ENCODE measurements at places on chromosomes 2 and 18.

- DNase-seq = no peak
These were observed 42.0 kb upstream of the UBE2E3 start for GRCh38 chr2:180938451-180938850.

- no peak for DNase-seq
These were observed 535.3 kb upstream of the SYT4 start for GRCh38 chr18:43812627-43813026.

DNA sequence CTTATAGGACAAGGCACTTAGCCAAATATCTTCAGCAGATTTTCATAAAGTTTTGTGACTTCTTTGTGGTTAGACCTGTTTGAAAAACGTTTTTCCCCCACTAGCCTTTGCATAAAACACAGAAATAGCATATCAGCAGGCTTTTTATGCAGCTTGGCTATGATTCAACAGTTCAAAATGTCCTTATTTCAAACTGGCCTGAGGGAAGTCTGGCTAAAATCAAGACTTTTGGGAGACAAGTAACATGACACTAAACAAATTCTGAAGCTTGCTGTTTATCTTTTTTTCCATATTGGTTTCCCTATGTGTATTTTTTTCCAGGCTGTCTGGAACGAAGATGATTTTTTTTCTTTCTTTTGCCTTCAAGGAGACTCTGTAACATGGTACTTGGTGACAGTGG, 95.1 kb upstream of the L3MBTL4 start:
- DNase-seq = no peak

DNA sequence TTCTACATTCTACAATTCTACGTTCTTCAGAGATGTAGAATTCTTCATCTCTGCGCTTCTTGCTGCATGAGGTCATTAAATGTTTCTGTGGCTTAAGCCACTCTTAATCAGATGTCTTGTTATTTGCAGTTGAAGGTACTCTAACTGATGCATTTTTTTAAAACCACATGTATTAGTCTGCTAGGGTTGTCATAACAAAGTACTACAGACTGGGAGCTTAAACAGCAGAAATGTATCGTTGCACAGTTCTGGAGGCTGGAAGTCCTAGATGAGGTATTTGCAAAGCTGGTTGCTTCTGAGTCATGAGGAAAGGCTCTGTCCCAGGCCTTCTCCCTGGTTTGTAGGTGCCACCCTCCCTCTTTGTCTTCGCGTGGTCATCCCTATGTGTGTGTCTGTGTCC, 176.3 kb upstream of the GLI2 start:
- no peak for DNase-seq

DNA sequence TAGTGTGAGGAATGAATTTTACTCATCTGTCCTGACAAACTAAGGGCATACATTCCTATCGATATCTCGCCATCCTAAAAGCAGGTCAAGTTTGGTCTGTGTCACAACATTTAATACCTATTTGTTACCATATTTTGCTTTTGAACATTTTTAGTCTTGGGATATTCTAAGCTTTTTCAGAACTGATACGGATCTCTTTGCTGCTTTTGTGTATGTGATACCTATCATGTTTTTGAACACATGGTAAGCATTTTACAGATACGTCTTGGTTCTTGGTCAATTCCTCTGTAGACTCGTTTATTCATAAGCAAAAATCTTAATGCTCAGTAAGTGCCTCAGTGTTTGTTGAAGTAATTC, 592 bp downstream of the ZNF397 start:
- DNase-seq = no peak

- DNase-seq = no peak
These were observed 4.5 kb upstream of the GPR55 start for GRCh38 chr2:230929381-230930148.

DNA sequence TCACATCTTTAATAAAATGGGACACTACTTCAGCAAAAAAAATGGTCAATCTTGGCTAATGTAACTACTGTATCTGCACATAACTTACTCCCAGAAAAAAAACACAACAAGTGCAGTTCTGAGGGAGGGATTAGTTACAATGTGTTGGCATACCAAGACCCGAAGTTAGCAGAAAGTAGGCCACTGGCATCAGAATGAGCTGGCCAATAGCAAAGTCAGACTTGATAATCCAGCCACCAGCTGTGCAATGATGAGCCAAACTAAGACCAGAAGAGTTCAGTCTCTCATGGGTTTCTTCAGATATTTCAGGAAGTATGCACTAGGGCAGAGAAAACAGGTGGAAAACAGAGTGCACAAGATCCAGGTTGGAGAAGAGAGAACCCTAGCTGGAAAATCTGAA, 65.3 kb downstream of the OLA1 start:
- no peak for DNase-seq

DNA sequence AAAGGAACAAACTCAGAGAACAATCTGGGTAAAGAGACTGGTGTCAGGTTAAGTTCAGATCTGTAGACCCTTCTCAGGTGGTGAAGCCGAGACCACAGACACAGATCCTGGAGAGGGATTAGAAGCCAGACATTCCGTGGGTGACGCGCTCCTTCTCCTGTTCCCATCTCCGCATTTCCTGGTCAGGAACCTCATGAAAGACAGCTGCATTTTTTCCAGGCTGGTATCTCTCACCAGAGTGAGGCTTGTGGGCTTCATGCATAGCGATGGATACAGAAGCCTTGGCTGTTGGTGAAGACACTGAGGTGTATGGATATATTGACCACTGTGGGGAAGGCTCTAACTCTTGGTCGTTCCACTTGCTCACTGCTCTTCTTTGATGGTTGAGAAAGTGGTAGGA, 152.6 kb downstream of the FAM210A start:
- DNase-seq = no peak

DNA sequence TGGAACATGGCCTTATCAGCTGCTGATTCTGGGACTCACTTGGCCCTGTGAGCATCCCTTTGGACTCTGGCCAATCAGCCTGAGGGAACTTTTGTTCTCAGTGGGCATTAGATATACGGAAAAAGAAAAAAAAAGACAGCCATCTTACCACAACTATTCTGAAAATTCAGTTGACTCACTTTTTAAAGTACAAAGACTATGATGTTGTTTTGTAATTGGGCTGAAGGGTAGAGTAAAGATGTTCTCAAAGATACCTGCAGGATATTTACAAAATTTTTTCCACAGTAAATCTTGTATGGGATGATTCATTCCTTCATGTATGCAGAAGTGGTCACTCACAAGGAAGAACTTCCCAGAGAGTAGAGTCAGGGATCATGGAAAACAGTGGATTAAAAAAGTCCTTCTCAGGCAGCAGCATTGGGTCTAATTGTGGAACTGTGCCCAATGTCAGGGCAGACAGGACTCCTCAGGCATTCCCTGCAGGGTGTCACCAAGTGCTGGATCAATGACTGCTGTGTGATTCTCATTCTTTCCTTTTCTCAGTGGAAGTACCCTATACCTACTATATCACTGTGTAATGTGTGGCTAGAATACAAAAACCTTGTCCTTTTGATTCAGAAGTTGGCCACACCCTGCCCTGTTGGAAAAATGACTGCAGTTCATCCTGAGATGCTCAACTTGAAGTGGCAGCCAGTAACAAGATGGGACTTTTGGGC, 35.4 kb downstream of the SULT1C4 start:
- DNase-seq = no peak

GRCh38 chr2:37149626-37150322, 7.0 kb downstream of the EIF2AK2 start:
- no peak for DNase-seq

- DNase-seq = no peak
These were observed 18.1 kb downstream of the CYP1B1 start for GRCh38 chr2:38057651-38058410.

- no peak for DNase-seq
These were observed 51.3 kb downstream of the RAMP1 start for GRCh38 chr2:237910576-237911362.

DNA sequence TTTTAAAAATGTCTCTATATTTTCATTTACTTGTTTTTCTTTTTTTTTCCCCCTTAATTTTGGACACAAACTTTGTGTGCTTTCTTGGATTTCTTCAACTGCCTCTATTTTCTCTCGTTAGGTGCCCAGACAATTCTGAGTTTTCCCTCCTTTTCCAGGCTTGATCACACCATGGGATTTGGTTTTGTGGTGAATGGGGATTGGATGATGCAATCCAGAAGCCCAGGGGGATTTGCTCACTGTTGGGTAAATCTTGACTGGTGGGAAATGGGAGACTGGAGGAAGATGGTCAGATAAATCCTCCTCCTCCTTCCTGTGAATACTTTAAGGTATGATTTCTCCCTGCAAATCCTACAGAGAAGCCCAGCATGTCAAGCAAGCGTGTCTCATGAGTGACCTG, 19.5 kb upstream of the PAX8 start:
- no peak for DNase-seq

DNA sequence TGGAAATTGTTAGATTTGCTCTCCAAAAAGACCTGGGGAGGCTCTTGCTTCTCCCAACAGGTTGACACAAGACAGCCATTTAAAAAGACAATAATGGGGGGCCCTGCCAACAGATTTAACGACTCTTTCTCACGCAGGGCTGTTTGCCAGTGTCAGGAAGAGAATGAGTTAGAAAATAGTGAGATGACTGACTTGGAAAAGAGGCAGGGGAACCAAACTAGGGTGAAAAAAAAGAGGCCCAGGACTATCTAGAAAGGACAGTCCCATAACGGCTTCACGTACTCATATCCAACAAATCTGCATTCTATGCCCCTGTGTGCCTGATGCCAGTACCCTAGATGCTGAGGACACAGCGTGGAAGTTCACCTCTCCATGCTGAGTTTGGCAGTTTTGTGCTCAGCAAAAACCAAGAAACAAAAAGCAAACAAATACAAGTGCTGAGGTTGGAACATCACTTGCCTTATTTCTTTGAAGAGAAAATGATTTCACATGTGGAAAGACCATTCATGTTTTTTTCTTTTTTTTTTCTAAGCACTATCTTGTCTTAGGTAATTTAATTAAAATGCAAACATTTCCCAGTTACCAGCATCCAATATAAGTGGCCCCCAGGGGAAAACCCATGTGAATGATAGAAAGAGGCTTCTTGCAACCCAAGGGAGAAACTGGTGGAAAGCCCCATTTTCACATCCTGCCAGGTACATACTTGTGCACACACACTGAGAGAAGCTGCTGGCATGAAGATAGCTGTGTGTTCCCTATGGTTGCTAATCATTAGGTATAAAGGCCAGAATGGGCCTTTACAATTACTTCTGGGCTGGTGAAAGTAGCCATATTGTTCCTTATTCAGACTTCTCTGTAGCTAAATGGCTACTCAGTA, 10.6 kb upstream of the WIPF1 start:
- DNase-seq = no peak

DNA sequence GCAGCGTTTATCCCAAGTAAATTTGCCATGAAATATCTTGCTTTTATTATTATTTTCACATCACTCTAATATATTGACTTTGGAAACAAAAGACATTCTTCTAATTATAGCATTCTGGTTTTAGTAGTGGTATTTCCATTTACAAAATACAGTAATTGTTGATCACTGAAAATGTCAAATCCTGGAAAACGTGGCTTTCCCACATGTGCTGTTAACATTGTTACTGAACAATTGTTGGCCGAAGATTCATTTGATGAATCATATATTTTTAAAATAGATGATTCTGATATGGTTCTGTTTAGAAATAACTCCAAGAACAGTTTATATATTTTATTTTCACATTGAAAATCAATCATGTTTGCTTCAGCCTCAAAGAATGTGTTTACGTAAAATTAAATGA, 32.9 kb downstream of the SP140 start:
- DNase-seq = no peak

DNA sequence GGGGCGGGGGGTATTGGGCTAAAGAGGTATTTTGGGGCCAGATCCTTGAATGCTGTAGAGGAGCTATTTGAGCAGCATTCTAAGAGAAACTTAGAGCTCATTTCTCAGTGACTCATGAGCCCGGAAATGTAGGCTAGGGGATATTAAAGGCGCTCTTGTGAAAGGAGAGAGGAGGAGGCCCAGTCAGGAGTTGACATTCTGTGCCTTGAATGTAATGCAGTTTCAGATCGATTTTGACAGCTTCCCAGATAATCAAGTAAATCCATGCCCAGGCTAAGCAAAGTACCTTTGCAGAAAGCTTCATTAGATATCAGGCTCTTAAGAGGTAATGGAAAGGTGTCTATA, 1.5 kb downstream of the CAB39 start:
- DNase-seq = no peak

DNA sequence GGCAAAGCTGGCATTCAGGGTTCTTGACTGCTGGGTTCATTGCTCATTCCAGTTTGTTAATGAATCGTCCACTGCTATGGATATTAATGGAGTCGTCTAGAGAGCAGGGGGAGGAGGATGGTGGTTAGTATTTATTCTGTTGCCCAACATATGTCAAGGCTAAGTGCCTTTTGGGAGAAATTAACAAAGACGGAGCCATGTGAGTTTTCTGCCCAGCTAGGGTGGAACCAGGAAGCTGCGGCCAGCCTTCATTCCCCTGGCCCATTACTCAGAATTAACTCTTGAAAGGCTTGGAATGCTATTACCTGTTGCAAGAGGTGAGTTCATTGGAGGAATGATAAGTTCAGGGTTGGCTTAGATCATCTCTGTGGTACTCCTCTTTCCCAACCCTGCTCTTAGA, 19.3 kb downstream of the IGFBP2 start:
- no peak for DNase-seq

DNA sequence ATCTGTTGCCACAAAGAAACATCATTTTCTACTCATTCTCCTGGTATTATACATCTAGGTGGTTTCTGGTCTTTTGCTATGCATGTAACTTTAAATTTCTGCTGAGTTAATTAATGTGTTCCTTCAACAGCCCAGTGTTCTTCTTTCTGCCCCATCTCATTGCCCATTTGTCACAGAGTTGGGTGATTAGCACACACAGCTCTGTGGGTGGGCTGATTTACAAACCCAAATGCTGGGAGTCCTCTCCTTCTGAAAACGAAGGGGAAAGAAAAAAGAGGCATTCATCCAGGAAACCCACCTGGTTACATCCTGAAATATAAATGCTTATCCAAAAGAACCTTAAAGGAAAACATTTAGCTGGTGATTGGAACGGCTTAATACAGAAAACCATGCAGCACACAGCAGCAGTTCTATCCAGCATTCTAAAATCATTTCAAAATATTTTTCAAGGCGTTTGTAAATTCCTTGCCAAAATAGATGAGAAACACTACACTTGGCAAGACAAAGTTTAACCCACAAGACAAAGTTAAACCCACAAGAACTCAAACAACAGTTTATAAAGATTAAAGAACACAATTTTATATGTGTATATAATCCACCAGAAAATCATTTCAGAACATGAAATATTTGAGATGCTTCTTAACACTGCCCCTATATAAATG, 177.9 kb downstream of the ANTXR1 start:
- no peak for DNase-seq

- DNase-seq = no peak
These were observed 26.6 kb downstream of the TWIST2 start for GRCh38 chr2:238874330-238875050.

DNA sequence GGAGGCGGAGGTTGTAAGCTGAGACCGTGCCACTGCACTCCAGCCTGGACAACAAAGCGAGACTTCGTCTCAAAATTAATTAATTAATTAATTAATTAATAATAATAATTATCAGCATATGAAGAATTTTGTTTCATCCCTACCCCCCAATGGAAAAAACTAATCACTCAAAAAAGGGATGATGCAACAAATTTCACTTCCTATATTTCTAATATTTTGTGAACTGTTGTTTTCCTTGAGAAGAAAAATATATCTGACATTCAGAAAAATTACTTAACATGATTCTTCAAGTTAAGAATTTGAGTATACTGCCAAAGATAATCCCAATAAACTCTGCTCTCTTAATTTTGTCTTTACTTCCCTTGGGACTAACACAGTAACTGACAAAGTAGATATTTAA, 28.1 kb downstream of the EXOC6B start:
- no peak for DNase-seq

- DNase-seq = no peak
These were observed 57.0 kb downstream of the PPP4R1 start for GRCh38 chr18:9557250-9557943.

GRCh38 chr2:191497822-191498221, 180.1 kb upstream of the NABP1 start:
- DNase-seq = no peak
